ENCODE measurements at places on chromosomes 6 and 20.

GRCh38 chr6:112997421-112998085, 650.4 kb downstream of the RFPL4B start:
- DNase-seq: no peak

- DNase-seq: no peak
Observed at GRCh38 chr6:126983779-126984178, 134.7 kb upstream of the RSPO3 start.

GRCh38 chr6:50180646-50181045, 130.9 kb upstream of the DEFB112 start:
- DNase-seq: no peak

GRCh38 chr20:44829688-44830087, 19.3 kb upstream of the RIMS4 start:
- no peak for DNase-seq

- DNase-seq: no peak
Observed at GRCh38 chr20:3874194-3874844, 14.9 kb upstream of the PANK2 start.

GRCh38 chr20:62401331-62401779, 5.7 kb downstream of the CABLES2 start:
- peak; percentile 26 for DNase-seq

DNA sequence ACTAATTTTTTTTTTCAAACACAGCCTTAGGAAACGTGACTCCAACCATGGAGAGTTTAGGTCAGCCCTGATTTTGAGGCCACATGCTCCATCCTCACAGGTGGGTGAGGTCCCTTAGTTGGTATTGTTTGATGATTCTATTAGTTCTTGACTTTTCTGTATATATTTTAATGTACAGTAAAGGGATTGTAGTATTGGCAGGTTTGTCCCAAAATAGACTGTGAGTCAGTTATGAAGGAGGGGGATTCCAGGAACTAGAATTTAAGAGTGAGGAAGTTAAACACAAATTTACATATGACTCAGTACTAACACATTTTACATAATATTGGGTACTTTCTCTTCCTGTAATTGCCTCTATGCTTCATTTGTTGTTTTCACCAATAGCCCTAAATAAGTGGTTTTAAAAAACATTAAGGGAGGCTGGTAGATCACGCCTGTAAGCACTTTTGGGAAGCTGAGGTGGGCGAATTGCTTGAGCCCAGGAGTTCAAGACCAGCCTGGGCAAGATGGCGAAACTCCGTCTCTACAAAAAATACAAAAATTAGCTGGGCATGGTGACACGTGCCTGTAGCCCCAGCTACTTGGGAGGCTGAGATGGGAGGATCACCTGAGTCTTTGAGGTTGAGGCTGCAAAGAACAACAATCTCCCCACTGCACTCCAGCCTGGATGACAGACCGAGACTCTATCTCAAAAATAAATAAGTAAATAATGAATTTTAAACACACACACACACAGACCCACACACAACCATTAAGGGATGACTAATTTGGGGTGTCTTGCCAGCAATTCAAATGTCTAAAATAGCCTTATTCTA, 81.8 kb downstream of the SGK1 start:
- DNase-seq: peak; percentile 78

- DNase-seq: no peak
Observed at GRCh38 chr6:158568549-158568948, 8.7 kb downstream of the TMEM181 start.

- no peak for DNase-seq
Observed at GRCh38 chr6:164533045-164533362, 776.4 kb downstream of the C6orf118 start.

DNA sequence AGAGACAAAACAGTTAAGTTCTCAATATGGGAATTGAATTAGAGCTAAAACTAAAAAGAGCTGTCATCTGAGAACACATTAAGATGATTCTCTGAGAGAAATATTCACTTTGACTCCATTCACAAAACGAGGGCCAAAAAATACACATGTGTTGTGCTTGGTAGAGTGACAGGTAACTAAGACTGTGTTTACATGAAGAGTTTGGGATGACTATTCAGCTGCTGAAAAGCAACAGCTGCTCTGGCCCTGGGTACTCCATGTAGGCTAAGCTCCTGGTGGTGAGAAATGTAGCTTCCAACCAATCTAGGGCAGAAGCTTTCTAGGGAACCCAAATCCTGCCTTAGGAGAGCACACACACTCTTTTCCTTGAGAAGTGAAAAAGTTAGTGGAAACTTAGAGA, 184.5 kb downstream of the COL21A1 start:
- DNase-seq: no peak

DNA sequence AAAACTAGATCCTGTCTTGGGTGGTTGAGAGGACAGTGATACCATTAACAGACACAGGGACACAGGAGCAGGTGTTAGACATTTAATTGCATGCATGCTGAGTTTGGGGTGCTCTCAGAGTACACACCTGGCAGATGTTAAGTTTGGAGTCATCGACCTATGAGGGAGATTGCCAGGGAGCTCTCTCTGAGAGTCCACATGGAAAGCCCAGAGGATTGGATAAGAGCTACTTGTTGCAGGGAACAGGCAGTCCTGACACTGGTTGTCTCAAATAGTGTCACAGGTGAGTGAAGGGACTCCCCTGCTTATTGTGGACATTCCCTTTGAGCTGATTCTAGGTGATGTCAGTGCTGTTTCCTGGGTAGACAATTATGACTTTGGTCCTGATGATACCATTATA, 3.1 kb downstream of the ATRN start:
- DNase-seq: no peak

DNA sequence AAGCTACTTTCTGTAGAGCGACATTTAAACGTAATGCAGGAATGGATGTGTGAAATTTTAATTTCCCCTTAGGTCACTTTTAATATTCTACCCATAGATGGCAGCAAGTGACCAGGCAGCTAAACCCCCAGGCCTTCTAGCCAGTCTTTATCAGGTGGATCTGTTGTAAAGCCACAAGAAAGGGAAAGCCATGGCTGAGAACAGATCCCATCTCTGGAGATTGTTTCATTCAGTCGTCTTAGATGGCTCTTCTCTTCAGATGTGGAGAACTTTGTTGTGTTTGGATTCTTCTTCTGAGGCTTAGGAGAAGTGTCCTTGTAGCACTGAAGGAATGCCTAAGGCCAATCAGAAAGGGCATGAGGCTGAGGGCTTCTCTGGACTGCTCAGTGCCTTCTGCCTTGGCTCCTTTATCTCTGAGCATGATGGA, 15.8 kb upstream of the RNF182 start:
- DNase-seq: peak; percentile 77

- no peak for DNase-seq
Observed at GRCh38 chr6:92196325-92196724, 1223.0 kb downstream of the EPHA7 start.

DNA sequence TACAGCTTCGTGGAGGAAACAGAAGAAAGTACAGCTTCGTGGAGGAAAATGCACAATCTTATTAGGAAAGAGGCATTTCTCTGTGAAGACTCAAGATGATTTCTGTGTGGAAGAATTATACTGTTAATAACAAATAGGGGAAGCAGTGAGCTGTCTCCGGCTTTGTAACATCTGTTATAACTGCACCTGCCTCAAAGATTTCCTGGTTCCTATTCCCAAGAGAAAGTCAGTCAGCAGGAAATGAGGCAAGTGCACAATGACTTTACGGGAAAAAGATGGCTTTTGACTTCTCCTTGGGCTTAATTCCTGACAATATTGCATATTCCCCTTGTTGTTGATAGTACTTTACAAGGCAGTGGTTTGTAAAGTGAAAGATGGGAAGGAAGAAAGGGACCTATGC, 538.5 kb downstream of the BMP2 start:
- no peak for DNase-seq

DNA sequence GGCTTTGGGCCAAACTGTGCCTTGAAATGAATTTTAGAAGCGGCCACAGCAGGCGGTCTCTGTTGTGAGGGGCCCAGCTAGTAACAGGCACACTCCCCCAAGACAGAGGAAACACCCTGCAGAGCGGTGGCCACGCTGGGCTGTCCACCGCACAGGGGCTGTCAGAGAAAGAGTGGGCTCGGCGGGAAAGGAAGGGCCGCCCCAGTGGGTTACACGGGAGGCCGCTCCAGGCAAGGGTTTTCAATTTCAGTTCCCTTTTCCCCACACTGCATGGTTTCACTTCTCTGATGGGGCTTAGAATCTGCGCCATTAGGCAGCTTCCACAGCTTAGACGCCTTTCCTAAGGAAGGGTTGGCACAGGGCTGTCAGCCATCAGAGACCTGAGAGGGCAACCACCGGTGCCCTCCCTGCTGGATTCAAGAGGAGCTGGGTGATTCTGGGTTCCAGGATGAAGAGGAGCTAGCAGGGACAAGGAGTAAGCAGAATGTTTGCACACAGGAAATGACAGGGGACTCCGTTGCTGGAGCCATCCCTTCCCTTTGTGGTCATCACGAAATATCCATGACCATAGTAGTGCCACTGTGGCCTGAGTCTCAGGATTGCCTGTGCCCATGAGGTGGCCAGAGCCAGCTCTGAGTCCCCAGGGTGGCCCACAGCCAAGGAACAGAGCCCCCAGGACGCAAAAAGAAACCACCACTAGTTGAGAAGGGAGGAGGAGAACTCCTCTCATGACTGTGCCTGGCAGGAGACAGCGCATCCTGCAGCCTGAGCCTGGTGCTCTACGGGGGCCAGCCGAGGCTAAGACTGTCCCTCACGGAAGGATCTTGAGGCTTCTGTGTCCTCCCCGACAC, 282.7 kb downstream of the NRN1 start:
- DNase-seq: no peak

GRCh38 chr6:112193117-112193516, 61.2 kb downstream of the LAMA4 start:
- DNase-seq: no peak

DNA sequence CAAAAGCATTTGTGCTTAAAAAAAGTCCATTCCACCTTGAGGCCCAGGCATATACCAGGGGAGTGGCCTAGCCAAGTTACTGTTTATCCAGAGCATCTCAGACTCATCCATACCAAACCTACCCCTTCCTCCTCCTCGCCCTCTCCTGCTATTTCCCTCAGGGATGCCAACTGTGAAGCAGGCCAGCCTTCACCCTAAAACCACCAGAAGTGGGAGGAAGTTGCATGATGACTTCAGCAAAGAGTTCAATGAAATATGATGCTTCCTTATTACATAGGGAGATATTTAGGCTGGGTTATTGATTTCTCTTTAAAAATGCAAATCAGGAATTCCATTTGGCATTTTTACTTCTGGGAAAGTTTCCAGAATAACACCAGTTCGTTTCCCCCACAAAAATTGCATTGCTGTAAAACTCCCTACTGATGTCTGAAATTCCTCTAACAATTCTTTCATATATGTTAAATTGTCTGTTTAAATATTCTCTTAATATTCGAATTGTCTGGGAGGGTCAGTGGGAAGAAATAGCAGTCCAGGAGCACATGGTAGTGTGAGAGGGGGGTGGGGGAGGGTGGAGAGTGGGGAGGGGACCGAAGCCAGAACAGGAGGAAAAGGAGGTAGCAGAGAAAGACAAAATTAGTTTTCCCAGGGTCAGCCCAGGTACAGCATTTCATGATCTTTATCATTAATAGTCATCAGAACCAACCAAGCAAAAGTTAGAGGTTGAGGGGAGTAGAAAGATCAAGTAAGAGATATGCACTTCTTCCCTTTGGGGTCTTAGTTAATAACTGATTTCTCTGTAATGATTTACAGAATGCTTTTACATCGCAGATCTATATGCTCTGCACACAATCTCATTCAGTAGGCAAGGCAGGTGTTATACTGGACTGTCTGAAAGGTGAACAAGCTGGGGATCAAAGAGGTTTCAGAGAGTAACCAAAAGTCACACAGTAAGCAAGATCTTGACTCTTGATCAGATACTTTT, 1.7 kb upstream of the TCP11 start:
- DNase-seq: no peak

DNA sequence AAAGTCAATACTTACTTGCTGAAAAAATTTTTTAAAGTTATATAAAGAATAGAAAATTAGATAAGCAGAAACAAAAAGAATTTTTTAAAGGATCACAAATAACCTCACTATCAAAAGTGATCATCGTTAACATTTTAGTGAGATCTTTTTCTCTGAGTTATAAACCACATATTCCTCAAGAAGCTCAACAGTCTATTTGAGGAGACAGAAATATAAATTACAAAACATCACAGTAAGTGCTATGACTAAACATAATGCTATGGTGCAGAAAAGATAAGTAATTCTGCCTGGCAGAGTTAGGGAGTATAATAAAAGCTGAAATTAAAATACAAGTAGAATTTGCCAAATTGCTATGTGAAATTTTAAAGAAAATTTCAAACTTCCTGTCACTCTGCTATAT, 226.7 kb downstream of the LMBRD1 start:
- DNase-seq: peak; percentile 54

DNA sequence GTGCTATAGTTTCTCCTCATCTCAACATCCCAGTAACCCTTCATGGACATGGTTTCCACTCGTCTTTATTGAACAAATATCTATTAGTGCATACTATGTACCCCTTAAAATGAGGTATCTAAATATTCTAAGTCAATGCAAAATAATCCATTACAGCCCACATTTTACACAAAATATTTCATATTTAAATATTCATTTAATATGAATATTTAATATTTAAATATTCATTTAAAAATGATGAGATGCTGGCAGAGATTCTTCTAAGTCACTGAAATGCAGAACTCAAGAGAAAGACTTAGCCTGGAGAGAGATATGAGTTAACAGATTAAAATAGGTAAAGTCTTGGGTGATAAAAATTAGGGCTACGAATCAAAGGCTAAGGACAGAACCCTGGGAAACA, 17.9 kb downstream of the EPB41L2 start:
- DNase-seq: no peak

DNA sequence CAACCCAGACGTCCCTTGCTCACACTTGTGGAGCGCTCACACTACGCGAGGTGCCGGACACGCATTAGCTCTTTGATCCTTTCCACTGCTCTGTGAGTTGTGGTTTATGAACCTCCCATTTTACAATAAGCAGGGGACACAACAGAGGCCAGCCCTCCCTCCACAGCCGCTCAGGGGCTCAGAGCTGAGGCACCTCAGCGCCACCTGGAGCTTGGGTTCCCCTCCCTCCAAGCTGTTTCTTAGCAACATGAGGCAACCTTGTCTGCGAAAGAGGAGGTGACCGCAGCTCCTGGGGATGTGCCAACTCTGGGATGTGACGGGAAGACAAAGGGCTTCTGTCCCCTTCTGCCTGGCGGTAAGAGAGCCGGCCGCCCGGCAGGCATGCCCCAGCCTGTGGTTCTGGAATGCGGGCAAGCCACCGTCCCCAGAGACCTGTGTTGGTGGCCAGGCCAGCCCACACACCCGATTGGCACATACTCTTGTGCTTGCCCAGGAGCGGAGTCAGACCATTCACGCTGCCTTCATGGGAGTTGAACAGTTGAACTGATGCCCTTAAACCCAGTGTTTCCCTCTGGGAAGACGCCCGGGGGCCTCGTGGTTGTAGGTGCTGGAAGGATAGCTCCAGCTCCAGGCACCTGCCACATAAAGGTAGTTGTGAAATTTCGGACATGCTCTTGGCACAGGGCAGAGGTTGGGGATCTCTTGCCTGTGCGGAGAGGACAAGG, 44.5 kb downstream of the RBM38 start:
- DNase-seq: no peak

GRCh38 chr6:70131528-70131927, 171.4 kb downstream of the COL9A1 start:
- DNase-seq: peak; percentile 35

- DNase-seq: no peak
Observed at GRCh38 chr20:32963176-32963575, 41.1 kb downstream of the SUN5 start.
